Dermis microvascular lymphatic vessel endothelial cell (primary cell): ENCODE measurements at places on chromosomes 12 and 14.
A peak's percentile ranks its signal among the peaks of the same experiment; 100 is the strongest.

GRCh38 chr14:55157080-55157479, 28.0 kb downstream of the LGALS3 start:
- DNase-seq, result no peak

- DNase-seq, result no peak
Measured at GRCh38 chr12:2679068-2679815, 115.5 kb upstream of the FKBP4 start.

DNA sequence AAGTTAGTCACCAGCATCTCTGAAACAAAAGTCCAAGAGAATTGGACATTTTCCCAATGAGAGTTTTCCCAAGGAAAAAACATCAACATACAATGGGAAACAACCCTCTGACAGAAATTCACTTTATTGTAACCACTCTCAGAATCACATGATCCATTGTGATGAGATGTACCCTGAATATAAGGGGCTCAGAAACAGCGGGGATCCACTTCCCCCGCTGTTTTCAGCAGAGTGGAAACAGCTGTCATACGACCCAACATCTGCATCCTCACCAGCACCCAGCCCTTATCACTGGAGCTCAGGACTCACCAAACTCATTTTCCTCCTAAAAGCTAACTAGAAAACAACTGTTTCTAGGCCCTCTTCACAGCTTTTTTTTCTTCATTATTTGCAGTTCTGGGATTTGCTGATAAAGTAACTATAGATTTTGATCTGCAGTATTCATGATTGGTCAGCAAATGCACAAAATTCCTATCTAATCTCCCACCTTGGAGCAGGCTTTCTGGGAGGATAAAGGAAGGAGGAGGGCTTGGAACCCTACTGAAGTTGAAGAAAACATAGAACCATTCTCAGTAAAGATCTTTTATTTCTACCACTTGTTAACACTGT, 31.3 kb downstream of the CORO1C start:
- peak; percentile 93 for DNase-seq

GRCh38 chr12:34405286-34406227, 383.3 kb downstream of the ALG10 start:
- DNase-seq, result no peak

DNA sequence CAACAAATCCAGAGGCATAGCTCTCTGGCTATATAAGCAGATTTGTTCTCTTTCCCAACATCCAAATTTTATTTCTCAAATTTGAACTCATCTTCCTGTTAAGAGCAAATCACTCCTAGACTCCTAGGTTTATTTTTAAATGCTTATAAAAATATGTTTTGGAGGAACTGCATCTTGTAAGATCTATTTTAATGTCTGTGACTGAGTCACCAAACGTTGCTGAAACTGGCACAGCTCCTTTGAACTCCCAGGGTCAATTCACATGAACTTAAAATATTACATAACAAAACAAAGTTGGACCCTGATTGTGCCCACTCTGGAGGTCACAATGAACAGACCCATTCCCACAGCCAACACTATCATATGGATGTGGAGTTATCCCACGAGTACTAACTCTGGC, 23.9 kb downstream of the ANAPC7 start:
- DNase-seq, result no peak

DNA sequence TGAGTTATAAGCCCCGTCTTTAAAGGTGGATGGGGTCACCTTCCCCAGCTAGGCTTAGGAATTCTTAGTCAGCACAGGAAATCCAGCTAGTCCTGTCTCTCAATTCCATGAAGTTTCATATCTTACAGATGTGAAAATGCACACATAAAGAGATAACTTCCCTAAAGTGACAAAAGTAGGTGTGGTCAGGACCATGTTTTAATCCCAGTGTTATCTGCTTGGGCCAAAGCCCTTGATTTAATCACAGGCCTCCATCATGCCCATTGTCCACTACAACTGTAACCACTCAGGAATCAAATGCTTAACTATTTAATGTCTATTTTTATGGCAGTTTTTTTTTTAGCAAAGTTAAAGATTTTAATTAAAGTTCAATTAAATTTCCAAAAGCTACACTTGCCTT, 194.4 kb upstream of the BTG1 start:
- no peak for DNase-seq

- no peak for DNase-seq
Measured at GRCh38 chr12:27382171-27382795, 49.6 kb downstream of the BMAL2 start.

DNA sequence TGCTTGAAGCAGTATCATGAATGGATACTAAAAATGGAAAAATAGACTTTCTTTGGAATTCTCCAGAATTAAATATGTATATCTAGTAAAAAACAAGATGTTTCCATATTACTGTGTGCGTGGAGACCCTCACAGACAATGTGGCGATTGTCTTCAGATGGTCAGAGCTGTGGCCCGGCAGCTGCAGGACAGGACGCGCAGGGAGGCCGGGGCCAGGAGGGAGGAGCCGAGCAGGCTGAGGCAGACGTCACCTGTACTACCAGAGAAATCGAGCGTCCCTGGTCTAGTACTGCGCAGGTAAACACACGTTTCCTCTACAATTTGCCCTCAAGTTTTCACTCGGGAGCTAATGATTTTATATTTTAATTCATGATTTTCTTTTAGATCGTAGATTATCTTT, 22.8 kb downstream of the DDX51 start:
- DNase-seq, result no peak

DNA sequence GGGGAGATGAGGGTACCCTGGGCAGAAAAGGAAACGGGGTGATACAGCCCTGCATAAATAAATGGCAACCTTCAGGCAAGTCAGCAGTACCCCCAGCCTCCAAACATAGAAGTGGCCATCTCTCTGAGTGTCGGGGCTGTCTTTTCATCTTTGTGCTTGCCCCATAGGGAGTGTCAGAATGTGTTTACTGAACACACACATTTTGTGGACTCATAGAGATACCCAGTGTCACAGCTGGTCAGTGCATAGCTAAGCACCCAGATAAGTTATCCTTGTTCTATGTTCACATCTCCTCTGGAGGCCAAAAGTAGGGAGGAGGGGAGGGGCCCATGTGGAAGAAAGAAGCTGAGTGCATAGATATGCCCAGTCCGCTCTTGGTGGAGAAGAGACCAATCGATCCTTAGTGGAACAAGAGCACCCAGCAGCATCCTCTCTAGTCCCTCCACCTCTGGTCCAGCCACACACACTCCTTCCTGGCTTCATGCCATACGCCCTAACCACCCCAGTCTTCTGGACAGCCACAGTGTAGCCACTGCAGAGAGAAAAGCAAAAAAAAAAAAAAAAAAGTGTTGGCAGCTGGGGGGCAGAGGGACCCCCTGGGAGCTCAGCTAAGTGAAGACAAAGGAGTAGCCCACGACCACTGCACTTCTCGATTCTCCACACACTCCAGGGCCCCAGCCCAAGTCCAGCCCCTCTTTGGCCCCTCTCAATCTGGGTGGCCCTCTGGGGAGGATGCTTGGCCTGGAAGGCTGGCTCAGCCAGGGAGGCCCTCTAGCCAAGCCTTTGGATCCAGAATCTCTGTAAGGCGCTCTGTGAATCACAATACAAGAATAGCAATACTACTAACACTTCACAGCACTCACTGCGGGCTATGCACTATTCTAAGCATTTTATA, 2.6 kb downstream of the ITGA7 start:
- DNase-seq, result no peak

DNA sequence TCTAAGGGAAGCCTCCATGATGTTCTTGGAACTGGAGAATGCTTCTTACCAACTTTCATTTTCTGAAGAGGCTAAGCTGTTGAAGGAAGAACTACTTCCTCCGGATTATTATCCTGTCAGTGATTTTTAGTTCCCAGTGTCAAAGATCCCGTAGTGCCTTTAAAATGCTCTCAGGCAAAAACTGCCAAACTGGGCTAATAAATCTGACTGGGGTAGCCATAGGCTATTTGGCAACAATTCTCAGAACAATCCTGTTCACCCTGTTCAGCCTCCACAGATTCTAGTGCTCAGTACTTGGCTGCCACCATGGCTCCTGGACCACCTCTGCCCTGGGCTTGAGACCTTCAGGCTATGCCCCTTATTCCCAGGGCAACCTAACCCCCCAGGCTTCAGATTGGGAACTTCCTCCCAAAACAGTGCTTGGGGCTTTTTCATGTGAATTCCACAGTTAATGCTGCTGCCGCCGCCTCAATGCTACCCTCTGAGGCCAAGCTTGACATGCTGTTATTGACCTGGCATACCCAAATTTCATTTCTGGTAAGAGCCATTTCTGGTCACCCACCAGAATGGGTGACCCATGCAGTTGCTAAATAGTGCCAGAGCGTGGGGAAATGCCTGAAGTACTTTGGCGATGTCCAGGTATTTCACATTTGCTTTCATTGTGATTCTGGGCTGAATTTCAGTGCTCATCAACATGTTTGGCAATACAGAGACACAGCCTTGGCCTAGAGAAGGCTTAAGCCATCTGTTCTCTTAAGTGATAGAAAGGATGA, 110.0 kb upstream of the ARHGAP5 start:
- no peak for DNase-seq

- no peak for DNase-seq
Measured at GRCh38 chr12:48917857-48918537, 7.3 kb downstream of the FKBP11 start.

- no peak for DNase-seq
Measured at GRCh38 chr12:38907201-38907923, 2.0 kb upstream of the CPNE8 start.

DNA sequence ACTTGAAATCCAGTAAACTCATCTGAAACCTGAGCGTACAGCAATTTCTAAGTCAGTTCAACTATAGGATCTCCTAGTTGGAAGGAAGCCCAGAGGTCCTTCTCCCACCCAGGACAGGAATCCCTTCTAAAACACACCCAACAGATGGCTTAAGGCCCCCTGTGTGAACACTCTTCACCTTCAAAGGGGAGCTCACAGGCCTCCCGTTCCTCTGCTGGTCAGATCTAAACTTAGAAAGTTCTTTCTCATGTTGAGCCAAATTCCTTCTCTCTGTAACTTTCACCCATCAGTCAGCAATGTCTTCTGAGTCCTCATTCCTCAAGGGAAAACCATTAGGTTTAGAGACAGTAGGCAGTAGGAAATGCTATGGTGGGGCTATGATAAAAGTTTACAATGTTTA, 355.2 kb downstream of the PCNX1 start:
- no peak for DNase-seq

DNA sequence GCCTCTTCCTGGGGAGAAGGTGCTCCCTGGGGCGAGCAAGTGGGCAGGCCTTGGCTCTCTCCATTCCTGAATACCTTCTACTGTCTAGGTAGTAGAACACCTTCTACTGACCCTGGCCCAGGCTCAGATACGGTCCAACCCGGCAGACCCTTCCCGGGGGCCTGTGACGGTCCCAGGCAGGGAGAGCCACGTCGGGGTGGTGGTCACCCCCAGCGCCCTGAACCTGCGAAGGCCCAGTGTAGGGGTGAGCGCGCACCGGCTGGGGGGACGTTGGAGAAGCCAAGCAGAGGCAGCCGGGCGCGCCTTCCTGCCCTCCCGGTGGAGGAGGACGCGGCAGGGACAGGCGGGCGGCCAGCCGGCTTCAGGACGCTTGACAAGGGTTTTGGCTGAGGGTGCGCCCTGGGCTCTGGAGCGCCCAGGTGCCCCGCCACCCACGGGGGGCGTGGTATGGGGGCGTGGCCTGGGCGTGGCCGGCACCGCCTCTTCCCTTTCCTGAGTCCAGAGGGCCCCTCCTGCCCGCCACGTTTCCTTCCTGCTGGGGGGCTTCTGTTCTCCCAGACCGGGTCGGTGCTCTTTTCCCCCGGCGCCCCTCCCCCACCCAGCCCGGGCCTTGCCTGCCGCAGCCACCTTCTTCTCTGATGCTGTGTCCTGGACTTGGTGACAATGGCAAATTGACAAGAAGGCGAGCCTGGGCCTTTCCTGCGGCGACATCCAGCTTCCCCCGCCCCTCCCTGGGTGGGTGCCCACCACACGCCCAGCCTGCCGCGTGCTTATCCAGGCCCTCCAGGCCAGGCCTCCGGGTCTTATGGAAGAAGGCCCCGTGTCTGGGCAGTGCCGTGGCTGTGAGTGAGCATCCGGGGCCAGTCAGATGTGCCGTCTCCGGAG, 24.5 kb upstream of the PPP1R13B start:
- no peak for DNase-seq

GRCh38 chr12:62802984-62803383, 132.0 kb downstream of the PPM1H start:
- DNase-seq, result no peak

DNA sequence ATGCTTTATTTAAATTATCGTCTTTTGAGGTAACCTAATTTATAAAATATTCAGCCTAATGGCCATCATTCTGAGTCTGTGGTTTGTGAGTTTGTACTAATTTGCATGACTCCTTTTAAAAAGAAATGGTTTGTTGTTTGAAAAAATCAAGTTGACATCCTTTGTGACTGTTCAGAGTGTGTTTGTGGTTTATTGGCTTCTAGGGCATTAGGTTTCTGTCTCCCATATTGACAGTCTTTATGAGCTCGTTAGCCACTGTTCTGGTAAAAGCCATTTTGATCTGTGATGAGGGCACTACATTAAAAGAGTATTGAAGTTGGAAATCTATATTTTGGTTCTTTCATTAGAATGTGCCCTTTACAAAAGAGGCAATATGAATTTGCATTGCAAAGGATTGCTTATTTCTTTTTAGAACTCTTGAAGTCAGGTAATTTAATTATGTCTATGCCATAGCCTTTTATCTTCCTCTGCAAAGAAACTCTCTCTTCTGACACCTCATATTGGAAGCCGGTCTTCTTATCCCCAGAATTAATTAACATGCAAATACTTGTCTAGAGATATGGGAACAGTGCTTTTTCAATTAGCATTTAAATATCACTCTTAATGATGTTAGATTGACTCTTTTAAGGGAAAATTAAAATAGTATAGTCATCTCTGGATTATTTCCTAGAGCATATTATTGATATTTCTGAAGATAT, 95.0 kb downstream of the CRADD start:
- no peak for DNase-seq

DNA sequence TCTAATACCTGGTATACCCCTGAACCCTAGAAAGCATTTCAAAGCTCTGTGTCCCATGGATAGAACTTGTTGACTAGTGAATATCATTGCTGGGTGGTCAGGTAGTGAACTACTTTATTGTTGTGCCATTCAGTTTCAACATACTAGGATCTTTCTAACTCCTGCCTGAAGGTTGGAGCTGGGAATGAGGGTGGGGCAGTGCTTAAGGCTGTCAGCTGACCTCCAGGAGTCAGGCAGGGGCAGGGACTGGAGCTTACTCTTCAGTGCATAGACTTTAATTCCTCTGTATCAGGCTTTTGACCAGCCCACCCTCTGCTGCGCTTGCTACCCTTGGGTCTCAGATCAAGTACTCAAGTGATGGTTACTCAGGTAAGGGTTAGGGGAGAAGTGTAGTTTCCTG, 102.6 kb upstream of the RFX4 start:
- no peak for DNase-seq

DNA sequence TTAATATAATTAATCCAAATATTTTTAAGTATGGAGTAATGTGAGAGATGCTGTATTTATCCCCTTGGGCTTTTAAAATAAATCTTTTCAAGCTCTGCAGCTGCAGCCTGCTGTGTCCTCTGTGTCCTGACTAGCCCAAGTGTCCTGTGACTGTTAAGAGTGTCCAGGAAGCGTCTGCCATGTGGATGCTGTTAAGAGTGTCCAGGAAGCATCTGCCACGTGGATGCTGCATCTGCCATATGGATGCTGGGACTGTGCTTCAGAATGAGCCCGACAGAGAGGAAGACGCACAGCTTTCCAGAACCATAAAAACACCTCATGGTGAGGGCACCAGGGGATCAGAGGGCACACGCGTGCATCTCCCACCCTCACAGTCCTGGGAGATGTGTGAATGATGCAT, 307.2 kb downstream of the ADGRD1 start:
- peak; percentile 46 for DNase-seq
